A549 treated with AZD2906 at 1 μM for 4 hours (cell line): ENCODE measurements at places on chromosomes 12 and 14. TPM values are rescaled to one million over a fixed set of nuclear protein-coding genes. Genes with fewer than 3 reads are reported as not detected.

Gene SOCS2
- total RNA-seq, result 16.6 to 19.3 TPM (median 17.6 TPM) in 5 replicates

Gene ASCL1
- total RNA-seq, result not detected in 5 replicates

Gene CELA1
- total RNA-seq, result not detected in 5 replicates

Gene TAS2R30
- total RNA-seq, result 0.03 TPM in 1 of 5 replicates, not detected in the others

Gene CLEC1B
- not detected in 5 replicates for total RNA-seq

Gene STAB2
- total RNA-seq, result 0.01 TPM in 1 of 5 replicates, not detected in the others

Gene RNASE3
- total RNA-seq, result not detected in 5 replicates

Gene SLC25A21
- total RNA-seq, result 0.68 to 1.2 TPM (median 0.87 TPM) in 5 replicates

Gene RPL6
- total RNA-seq, result 2,103 to 2,330 TPM (median 2,112 TPM) in 5 replicates

Gene MYO1A
- 0.10 to 0.34 TPM (median 0.29 TPM) in 5 replicates for total RNA-seq

Gene KIF5A
- 0.17 to 0.24 TPM (median 0.21 TPM) in 5 replicates for total RNA-seq

Gene FGD4
- 16.1 to 26.5 TPM (median 20.6 TPM) in 5 replicates for total RNA-seq

Gene MCRS1
- total RNA-seq, result 61.8 to 68.8 TPM (median 64.9 TPM) in 5 replicates

Gene PTPRR
- 0.09 to 0.33 TPM (median 0.17 TPM) in 5 replicates for total RNA-seq

Gene ARL6IP4
- total RNA-seq, result 204 to 252 TPM (median 235 TPM) in 5 replicates

Gene LUM
- 0.08 to 0.49 TPM (median 0.30 TPM) in 5 replicates for total RNA-seq

Gene NOP9
- 13.4 to 16.4 TPM (median 14.4 TPM) in 5 replicates for total RNA-seq

Gene NYNRIN
- total RNA-seq, result 0.31 to 0.44 TPM (median 0.41 TPM) in 5 replicates

Gene PRR4
- 0.80 to 3.2 TPM (median 2.3 TPM) in 5 replicates for total RNA-seq

Gene PRIMA1
- total RNA-seq, result 0.45 to 0.72 TPM (median 0.60 TPM) in 5 replicates
